ENCODE measurements at places on chromosomes 1 and 21. TPM values are rescaled to one million over a fixed set of nuclear protein-coding genes. Genes with fewer than 3 reads are reported as not detected.

GRCh38 chr1:233151861-233152260 lies 143.7 kb downstream of the PCNX2 start:
- DNase-seq = no peak

GRCh38 chr1:171279678-171280077 lies 31.4 kb downstream of the FMO1 start:
- no peak for DNase-seq

DNA sequence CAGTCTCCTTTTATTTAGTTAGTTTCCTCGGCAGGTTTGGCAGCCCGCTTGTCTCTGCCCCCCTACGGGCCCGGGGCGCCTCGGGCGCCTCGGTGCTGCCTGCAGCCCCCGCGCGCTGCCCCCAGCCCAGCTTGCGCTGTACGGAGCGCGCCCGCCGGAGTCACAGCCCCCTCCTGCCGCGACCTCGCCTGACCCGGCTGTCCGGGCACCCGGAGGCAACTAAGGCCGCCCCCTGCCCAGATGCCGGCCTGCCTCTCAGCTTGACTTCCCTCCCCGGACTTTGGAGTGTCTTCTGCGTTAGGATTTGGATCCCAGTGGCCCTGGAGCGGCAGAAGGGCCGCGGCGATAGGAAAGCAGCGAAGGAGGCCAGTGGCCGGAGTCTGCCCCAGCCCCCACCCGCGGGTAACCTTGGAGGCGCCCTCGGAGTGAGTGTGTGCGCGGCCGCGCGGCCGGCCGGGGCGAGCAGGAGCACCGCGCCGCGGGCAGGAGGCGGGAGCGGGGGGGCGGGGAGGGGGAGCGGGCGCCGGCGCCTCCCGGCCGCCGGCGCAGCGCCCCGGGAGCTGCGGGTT lies 7.6 kb downstream of the CDKN2C start:
- peak; percentile 36 for DNase-seq

DNA sequence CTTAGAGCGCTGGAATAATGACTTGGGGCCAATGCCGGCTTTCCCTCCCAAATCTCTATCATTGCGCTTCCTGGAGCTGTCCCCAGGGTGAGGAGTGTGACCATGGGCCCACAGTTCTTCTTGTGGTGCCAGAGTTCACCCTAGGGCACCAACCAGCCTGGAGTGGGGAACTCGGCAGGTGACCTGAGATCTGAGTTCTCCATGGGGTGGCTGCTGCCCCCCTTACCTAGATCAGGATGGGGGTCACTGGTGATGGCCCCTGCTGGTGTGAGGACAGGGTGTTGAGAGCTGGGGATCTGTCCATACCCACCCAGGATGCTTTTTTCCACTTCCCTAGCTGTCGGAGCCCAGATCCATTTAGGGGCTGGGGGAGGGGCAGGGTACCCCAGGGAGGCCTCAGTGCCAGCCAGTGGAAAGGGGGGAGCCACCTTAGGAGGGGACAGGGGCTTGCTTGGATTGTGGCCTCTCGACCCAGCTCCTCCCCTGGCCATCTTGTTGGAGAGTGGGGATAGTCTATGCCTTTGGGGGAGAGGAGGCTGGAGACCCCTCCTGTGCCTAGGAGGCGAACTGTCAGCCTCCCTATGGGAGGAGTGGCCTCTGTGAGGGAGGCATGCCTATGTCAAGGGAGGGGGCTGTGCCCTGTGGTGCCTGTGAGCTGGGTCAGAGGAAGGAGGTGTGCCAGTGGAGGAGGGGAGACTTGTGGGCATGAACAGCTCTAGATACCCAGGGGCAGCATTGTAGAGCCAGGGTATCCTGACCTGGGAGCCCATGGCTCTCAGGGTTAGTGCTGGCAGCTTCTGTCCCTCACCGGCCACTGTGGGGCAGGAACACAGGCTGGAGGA lies 1.7 kb downstream of the FOXO6 start:
- no peak for DNase-seq

- DNase-seq = peak; percentile 30
Observed at GRCh38 chr1:212977781-212978645, 27.7 kb downstream of the VASH2 start.

GRCh38 chr1:78370779-78371482 lies 119.8 kb upstream of the PTGFR start:
- no peak for DNase-seq

- no peak for DNase-seq
Observed at GRCh38 chr1:152497273-152497672, 13.3 kb upstream of the LCE5A start.

DNA sequence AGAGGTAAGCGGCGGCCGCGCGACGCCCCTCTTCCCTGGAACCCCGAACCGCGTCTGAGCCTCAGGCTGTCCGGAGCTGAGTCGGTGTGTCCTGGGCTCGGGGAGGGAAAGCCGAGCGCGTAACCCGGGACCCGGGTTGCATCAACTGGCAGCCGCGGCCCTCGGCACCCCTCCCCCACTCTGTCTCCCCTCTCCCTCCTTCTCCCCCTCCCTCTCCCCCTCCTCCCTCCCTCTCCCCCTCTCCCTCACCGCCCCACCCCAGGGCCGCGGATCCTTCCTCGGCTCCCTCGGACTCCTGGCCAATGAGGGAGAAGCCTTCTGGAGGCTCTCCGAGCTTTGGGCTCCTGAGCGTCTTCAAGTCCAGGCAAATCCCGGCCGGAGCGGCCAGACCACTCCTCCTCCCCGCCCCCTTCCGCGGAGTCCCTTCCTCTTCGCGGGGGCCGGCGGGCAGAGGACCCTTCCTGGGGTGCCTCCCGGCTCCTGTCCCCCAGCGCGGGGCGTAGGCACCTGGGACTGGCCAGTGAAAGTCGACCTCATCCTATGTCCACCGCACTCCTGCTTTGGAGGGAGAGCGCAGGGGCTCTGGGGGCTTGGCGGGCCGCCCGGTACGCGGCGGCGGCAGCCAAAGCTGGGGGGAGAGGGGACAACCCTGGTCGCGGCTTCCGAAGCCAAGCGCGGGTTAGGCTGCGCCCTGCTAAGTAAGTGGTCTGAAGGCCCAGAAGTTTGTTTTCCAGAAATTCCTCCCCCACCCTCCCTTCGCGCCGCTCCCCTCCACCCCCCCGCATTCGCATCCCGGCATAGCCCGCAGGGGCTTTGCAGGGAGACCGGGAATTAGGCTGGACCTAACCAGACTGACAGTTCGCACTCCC lies 850 bp downstream of the SESN2 start:
- peak; percentile 66 for DNase-seq

Gene RGS8
- not detected for total RNA-seq
